T-helper 22 cell (primary cell): ENCODE measurements at places on chromosomes 12 and 14.

DNA sequence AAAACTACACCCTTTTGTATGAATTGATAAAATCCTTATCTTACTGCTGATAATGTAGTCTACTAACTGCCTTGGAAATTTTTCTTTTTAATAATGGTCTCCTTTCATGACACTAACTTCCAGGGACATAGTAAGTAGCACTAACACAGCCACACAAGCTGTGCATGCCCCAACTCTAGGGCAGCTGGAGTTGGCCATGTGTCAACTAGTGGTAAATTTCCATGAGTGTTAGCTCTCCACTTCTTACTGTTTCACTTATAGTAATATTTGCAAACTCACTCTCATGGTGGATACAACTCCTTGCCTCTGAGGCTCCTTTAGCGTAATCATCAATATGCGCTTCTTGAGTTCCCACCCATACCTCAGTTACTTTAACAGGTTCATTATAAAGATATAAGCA, 38.0 kb downstream of the LGR5 start:
- no peak for DNase-seq

DNA sequence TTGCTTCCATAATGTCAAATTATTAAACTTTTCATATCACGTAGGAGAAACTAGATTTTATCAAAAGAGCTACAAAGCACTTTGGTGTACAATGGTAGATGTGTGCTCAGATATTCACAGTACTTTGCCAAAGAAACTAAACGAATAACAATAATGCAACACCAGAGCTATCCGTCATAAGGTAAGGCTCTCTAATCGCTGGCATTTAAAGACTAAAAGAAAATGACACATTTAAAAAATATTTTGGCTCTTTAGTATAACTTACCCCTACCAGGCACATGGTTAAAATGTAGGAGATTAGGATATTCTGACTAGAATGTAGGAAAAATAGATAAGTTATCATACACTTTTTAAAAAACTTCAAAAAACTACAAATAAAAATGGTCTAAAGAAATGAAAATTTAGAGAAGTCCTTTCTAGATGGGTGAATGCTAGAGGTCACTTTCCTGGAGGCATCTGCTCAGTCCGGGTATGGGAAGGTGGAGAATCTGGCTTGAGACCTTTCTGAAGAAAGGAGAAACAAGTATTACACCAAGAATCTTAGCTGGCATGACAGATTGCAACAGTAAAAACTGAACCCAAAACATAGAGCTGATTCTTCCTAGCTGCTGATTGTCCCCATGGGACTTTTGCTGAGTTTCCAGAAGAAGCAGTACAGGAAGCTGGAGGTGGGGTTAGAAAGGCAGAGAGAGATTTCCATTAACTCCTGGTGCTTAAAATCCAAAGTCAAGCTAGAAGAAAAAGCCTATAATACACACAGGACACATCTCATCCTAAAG, 67.9 kb downstream of the FAR2 start:
- DNase-seq, result no peak

GRCh38 chr14:81132468-81132867, 88.3 kb downstream of the GTF2A1 start:
- DNase-seq, result no peak

DNA sequence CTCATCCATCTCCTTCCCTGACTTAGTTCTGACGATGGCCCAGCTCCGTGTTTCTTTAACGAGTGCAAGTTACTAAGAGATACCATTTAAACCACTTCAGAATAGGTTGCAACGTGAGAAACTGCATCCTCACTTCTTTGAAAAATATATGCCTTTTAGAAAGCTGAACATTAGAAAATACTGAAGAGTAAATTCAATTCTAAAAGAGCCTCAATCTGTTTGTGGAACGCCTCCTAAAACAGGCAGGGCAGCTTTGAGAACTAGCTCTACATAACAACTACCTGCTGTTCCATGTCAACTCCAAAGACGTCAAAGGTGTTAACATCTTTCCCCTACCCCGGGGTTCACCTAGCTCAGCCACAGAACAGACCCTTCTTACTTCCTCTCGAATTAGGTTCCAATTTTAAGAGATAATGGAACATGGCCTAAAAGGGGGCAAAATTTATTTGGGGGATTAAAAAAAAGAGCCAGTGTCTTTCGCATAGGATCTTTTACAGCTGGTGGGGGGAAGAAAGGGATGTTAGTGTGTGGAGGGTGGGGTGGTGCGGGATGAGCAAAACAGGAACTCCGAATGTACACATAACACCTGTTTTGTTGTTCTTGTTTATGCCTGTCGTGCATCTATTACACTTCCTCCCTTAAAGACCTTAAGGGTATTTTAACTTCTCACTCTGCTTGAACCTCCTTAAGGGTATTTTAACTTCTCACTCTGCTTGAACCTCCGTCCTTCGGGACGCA, 3.3 kb downstream of the BHLHE41 start:
- no peak for DNase-seq

- no peak for DNase-seq
Measured at GRCh38 chr14:52446355-52446754, 106.0 kb downstream of the TXNDC16 start.

DNA sequence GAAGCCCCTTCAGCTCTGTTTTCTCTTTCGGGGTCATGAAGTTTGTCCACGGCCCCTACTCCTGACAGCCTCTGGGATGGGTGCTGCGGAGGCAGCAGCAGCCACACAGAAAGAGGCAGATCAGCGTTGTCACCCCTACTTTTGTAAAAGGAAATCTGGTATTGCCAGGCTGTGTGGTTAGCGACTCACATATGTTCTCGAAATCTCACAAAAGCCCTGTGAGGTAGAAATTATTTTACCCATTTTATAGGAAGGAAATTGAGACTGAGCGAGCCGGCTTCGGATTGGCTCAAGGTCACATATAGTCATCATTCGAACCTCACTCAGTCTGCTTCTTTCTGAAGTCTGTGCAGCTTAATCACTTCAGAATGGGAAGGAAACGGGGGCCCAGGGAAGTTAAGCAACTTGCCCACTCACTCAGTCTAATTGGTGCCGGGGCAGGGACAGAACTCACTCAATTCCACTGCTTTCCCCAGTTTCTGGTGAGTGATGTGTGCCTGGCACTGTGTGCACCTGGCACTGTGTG, 1.1 kb upstream of the CKAP4 start:
- DNase-seq, result peak; percentile 25

DNA sequence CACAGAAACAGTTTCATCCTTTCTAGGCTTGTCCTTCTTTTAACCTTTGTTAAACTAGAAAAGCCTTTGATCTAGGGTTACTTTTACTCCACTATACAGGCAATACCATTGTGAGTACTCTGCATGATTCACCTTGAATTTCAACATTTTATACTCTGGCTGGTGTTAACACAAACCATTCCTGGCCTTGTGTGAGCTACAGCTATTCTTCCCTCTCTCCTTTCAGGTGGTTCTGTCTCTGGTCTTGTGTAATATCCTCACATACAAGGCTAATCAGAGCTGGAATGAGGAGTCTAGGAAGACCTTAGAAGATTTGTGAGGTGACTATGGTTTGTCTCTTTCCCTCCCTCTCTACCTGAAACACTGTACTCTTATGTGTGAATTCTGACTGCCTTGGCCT, 837.4 kb upstream of the USP15 start:
- DNase-seq, result no peak

- DNase-seq, result no peak
Measured at GRCh38 chr12:88575361-88575970, 4.8 kb downstream of the KITLG start.

DNA sequence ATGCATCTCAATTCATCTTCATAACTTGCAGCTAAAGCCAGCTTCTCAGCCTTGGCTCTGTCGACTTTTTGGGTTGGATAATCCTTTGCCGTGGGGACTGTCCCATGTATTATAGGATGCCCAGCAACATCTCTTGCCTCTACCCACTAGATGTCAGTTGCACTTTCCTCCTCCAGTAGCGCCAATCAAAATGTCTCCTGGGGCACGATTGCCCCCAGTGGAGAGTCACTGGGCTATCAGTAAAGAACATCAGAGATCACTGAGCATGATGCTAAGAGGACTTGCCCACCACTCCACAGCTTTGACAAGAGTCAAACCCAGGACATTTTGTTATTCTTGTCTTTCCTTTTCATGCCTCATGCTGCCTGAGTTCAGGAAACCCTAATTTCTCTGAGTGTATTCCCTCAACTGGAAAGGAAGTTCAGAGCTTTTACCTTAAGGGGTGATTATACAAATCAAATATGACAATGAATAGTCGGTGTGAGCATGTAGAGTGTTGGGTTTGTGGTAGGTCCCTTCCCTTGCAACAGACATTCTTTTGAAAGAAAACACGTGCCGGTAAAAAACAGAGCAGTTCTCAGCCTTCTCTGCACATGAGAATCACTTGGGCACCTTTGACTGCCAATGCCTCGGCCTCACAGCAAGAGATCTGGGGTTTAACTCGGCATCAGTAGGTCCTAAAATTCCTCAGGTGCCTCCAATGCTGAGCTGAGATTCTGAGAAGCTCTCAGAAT, 980.6 kb downstream of the VRK1 start:
- no peak for DNase-seq
